ENCODE measurements at places on chromosomes 3 and 15. TPM values are rescaled to one million over a fixed set of nuclear protein-coding genes. Genes with fewer than 3 reads are reported as not detected.

ROBO1 gene
- 130 TPM for total RNA-seq

DNA sequence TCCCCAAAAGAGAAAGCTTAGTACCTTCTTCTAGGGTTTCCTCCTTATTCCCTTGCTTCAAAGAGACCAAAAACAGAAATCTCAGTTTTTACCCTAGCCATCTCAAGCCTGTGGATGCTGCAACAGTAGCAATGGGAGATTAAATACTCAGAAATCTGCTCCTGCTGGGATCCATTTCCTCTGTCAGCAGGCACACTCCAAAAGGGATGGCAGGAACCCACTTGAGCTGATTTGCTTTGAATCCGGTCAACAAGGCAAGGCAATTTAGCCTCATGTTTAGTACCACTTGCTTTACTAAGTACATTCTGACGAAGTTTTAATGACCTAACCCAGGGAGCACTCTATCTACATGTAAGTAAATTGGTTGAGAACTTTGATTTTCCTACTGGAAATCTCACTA is 590.0 kb upstream of the ADAMTS9 start:
- no peak for DNase-seq

GRCh38 chr15:78492872-78493271 is 14.5 kb upstream of the HYKK start:
- no peak for DNase-seq

DNA sequence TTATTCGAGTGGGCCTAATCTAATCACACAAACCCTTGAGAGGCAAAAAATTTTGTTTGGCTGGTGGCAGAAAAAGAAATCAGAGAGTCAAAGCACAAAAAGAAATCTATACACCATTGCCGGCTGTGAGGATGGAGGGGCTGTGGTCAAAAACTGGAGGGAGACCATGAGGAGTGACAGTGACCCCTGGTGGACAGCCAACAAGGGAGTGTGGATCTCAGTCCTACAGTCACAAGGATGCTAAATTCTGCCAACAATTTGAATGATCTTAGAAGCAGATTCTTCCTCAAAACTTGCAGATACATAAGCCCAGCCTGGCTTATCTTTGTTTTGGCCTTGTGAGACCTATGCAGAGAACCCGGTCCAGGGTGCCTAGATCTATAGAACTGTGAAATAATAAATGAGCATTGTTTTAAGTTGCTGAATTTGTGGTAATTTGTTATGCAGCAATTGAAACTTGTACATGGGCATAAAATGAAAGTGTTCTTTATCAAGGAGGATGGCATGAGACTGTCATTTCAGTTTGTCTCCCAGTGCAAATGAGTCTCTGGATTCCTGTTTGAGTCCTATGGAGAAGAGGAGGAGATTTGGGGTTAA is 103.0 kb upstream of the ARHGEF26 start:
- no peak for DNase-seq

GRCh38 chr3:124530916-124531315 is 199.3 kb upstream of the UMPS start:
- no peak for DNase-seq

All from mesothelial cell of epicardium (in vitro differentiated cells).